ENCODE measurements at places on chromosomes 2 and 18. TPM values are rescaled to one million over a fixed set of nuclear protein-coding genes. Genes with fewer than 3 reads are reported as not detected.
A peak's percentile ranks its signal among the peaks of the same experiment; 100 is the strongest.

GRCh38 chr18:78420116-78420515 lies 559.5 kb upstream of the SALL3 start:
- DNase-seq, result no peak
- no peaks in the 10 kb centered on the region for H3K27me3 ChIP-seq
- H3K27ac ChIP-seq, result no peak overlapping the region
- H3K4me3 ChIP-seq, result no peak overlapping the region
- H3K4me1 ChIP-seq, result no peaks in the 10 kb centered on the region

GRCh38 chr18:21857871-21858270 lies 117.3 kb downstream of the MIB1 start:
- H3K27me3 ChIP-seq, result no peaks in the 10 kb centered on the region
- H3K4me1 ChIP-seq, result no peaks in the 10 kb centered on the region
- H3K27ac ChIP-seq, result no peak overlapping the region
- no peak for DNase-seq
- H3K36me3 ChIP-seq, result peaks cover 37% of the 10 kb centered on the region
- H3K4me3 ChIP-seq, result no peak overlapping the region

- no peaks in the 10 kb centered on the region for H3K27me3 ChIP-seq
- H3K27ac ChIP-seq, result no peak overlapping the region
- no peak for DNase-seq
- H3K4me3 ChIP-seq, result no peak overlapping the region
Measured at GRCh38 chr2:46828491-46829230, 86.9 kb downstream of the MCFD2 start.

GRCh38 chr2:222572264-222572721 lies 83.6 kb downstream of the FARSB start:
- no peak overlapping the region for H3K4me3 ChIP-seq
- H3K27ac ChIP-seq, result no peak overlapping the region
- no peak for DNase-seq
- no peaks in the 10 kb centered on the region for H3K27me3 ChIP-seq
- peaks cover 19% of the 10 kb centered on the region for H3K36me3 ChIP-seq

DNA sequence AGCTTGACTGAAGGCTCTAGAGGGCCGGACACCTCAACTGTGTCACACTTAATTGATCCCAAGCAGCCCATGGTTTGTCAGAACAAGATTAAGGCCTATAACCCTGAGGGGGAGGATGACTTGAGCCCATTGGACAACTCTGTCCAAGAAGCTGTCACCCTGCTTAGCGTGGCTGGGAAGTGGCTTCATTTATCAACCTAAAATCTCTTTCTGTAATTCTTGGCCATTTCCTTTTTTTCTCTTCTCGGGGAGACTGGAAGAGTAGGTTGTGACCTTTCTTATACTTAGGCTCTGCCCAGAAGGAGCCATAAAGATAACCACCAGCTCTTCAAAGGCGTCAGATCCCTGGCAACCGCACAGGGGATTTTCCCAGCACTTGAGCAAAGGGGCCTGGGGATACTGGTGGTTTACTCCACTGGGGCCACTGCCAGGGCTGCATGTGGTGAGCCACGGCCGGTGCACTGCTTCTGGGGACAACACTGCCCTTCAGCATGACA lies 265.5 kb downstream of the CYRIA start:
- no peaks in the 10 kb centered on the region for H3K4me1 ChIP-seq
- peaks cover 3% of the 10 kb centered on the region for H3K27me3 ChIP-seq
- no peak overlapping the region for H3K27ac ChIP-seq

DNA sequence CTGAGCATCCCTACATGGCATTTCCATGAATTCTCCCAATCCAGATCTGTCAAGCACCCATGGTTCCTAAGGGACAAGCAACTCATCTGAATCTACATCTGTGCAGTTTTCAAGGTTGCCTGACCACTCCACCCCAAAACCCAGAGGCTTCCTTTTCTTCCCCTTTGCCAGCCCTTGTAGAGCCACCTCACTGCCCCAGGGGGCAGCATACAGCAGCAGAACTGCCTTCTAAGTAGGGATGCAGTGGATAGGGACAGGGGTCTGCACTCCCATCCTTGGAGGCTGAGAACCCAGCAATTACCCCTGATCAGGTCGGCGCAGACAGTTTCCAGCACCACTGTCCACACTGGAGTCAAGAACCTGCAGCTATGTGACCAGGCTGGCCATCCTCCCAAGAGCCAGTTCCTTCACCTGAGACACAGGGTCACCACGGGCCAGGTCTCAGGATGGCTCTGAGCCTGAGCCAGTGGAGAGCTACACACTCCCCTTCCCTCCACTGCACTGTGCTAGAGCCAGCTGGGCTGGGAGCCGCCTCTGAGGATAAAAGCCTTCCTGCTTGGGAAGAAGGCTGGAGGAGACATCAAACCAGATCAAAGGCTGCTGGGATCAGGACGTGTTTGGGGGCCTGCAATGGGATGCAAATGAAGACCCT lies 283.1 kb downstream of the CELF4 start:
- no peaks in the 10 kb centered on the region for H3K27me3 ChIP-seq
- H3K36me3 ChIP-seq, result no peaks in the 10 kb centered on the region
- no peaks in the 10 kb centered on the region for H3K4me1 ChIP-seq

DNA sequence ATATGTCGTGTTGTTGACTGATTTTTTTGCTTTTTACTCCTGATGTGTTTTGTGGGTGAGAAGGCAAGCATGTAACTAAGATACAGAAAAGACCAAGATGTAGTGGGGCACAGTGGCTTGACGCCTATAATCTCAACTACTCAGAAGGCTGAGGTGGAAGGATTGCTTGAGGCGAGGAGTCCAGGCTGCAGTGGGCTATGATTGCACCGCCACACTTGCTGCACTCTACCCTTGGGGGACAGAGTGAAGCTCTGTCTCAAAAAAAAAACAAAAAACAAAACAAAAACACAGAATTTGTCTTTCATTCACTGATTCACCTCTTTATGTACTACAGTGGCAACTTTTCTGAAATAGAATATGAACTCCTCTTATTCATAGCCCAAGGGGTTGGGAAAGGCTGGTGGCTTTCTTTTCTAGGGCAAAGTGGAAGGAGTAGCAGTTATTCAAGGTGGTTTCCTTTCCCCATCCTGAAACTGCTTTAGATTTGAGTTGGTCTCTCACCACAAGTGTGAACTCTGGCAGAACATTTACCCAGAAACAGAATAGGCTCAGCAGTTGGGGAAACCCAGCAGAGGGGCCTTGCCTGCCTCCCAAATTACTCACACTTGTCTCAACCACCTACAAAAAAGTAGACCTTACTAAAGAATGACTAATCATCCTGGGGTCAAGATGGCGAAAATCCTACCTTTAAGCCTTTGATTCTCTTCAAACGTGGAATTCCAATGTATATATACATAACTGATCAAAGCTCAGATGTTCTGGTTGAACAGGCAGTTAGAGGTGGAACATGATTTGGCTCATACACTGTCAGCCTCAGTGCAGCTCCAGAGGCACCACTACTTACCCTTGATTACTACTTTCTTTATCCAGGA lies 6.5 kb downstream of the TANK start:
- H3K27ac ChIP-seq, result peak overlapping the region; percentile 82
- peak; percentile 29 for DNase-seq
- H3K27me3 ChIP-seq, result no peaks in the 10 kb centered on the region

DNA sequence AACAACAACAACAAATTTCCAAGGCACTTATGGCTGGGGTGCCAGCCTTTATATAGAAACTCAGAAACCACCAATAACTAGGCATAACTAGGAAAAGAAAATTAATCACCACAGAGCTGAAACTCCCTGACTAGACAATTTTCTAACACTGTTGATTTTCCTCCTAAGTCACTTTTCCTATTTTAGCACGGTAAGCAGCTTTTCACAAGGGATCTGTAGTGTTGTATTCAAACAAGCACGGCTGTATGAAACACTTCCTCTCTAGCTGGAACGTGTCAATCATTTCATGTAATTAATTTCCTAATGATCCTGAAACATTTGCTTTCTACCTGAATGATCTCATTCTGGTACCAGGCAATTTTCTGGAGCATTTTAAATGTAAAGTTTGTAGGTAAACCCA lies 645.0 kb downstream of the IRS1 start:
- no peaks in the 10 kb centered on the region for H3K4me1 ChIP-seq
- H3K27ac ChIP-seq, result no peak overlapping the region
- H3K36me3 ChIP-seq, result no peaks in the 10 kb centered on the region
- H3K4me3 ChIP-seq, result no peak overlapping the region
- DNase-seq, result no peak
- no peaks in the 10 kb centered on the region for H3K27me3 ChIP-seq

The ANXA4 gene
- 10.4 TPM for total RNA-seq

The NPPC gene
- total RNA-seq, result 1.1 TPM
